ENCODE measurements at places on chromosomes 1 and 21.
A peak's percentile ranks its signal among the peaks of the same experiment; 100 is the strongest.

DNA sequence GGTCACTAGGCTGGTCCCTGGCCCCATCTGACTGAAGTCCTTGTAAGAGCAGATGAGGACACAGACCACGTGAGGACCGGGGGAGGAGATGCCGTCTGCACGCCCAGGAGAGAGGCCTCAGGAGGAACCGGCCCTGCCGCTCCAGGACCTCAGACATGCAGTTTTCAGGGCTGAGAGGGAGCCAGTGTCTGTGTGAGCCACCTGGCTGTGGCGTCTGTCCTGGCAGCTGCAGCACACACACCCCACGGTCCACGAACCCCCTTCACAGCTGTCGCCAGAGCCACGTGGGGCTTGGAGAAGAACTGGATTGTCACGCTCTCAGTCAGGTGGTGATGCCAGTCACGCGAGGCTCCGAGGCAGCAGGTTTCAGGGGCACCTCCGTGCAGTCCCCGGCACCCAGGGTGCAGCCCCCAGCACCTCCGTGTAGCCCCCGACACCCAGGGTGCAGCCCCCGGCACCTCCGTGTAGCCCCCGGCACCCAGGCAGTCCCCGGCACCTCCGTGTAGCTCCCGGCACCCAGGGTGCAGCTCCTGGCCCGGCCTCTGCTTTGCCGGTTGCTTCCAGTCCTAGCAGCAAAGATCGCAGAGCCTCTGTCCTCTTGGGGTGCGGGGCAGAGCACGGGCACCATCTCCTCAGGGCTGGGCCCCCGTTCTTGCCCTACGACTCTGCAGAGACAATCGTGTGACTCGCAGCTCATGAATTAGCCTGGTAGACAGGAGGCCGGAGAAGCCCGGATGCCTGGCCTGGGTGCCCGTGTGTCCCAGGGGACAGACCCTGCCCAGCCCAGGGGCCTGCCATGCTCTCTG, 19.0 kb upstream of the SUMO3 start:
- DNase-seq: no peak

DNA sequence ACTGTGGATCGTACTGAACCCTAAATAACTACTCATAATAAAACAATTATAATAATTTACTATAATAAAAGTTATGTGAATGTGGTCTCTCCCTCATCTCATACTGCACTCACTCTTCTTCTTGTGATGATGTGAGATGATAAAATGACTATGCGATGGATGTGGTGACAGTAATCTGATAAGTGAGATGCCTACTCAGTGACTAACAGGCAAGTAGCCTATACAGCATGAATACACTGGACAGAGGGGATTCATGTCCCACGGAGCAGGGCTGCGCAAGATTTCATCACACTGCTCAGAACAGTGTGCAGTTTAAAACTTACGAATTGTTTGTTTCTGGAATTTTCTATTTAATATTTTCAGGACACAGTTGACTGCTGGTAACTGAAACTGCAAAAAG, 304.0 kb downstream of the DUSP10 start:
- DNase-seq: no peak

DNA sequence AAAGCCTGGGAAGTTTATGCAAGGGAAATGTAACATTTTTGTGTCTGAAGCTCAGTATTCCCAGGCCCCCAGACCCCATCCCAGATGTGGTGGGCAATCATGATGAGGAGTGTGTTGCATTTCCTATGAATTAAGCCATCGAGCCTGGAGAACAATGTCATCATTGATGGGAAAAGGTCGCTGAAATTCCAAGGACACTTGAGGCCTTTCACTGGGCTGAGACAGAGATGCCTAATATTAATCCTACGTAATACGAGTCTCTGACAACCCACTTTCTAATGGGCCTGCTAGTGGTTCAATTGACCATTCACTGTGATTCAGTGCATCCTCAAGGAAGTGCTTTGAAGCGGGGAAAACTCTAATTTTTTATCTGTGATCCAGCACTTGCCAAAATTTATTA, 291.6 kb downstream of the PLPP3 start:
- no peak for DNase-seq

GRCh38 chr1:108560189-108560873, 431 bp downstream of the EEIG2 start:
- no peak for DNase-seq

- no peak for DNase-seq
These were observed 73.8 kb downstream of the TUT4 start for GRCh38 chr1:52479076-52479475.

DNA sequence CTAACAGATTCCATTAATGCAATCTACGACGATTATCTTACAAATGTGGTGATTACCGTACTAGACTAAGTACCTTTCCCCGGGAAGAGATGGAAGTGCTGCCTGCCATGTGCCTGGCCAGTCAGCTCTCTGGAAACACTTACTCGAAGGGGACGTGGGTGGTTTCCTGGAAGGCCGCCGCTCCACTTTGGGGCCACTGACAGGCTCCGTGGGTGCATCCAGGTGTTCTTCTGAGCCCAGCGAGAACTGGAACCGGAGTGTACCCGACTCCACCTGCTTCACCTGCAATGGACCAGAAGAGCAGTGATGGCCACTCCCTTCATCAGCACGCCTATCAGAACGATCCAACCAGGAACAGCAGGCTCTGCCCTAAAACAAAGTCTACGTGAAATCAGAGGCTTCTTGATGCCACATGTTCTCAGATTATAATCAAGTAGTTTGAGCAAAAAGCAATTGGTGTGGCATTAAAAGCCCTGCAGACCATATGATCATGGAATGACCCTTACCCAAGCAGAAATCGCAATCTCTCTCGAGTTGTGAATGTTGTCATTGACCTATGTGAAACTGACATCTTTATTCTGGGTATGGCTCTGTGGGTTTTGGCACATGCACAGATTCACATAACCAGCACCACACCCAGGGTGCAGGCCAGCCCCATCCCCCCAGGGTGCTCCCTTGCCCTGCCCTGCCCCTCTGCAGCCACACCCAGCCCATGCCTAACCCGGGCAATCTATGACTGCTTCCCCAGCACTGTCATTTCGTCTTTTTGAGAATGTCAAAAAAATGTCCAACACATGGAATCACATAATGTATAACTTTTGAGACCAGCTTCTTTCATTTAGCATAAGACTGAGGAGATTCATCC, 64.5 kb downstream of the NPHP4 start:
- DNase-seq: no peak

GRCh38 chr1:116508085-116508983, 62.5 kb downstream of the CD58 start:
- no peak for DNase-seq

DNA sequence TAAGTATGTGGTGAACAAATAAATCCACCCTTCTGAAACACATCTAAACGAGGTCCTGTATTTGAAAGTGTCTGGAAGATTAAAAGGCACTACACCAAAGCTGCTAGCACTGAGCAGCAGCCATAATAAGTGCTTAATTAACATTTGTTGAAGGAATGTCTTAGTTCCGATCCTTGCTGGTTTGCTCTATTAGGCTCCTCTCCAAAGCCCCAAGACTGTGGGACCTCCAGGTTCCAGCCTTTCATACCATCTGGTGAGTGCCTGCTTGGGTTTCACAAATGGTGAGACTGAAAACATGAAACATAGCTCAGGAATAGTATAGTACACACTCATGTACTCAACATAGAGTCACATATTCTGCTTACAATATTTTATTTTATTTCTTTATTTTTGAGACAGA, 640 bp upstream of the CYP2J2 start:
- no peak for DNase-seq

DNA sequence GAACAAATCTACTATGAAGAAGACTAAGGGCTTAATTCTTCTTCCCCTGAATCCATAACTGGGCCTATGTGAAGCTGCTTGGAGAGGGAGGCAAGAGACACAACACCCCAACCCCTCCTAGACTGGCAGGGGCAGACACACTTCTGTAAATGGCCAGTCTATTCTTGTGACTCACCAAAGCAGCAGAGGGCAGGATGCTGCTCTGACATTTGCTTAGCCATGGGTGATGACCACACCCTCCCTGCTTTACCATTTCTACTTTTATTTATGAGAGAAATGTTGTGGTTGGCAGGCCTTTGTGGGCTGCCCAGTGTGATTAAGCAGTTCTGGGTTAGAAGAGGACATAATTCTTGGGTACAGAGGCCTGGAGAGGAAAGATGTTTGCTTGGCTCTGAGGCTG, 189.8 kb upstream of the DPYD start:
- DNase-seq: peak; percentile 11

DNA sequence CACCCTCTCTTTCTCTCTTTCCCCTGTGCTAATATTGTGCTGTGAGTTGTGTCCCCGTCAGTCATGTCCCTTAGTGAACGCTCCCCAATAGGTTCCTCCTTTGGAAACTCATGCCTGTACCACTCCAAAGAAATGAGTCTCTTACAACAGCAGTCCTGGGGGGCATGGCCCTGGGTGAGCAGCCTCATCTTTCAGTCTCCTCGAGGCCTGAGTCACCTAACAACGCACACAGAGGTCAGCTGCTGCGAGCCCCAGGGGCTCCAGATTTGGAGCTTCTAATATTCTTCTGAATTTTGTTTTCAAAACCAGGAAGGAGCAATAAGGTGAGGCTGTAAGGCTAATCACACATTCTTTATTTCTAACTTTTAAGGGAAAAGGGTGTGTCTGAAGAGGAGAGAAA, 30.5 kb upstream of the ZBTB8A start:
- DNase-seq: no peak

DNA sequence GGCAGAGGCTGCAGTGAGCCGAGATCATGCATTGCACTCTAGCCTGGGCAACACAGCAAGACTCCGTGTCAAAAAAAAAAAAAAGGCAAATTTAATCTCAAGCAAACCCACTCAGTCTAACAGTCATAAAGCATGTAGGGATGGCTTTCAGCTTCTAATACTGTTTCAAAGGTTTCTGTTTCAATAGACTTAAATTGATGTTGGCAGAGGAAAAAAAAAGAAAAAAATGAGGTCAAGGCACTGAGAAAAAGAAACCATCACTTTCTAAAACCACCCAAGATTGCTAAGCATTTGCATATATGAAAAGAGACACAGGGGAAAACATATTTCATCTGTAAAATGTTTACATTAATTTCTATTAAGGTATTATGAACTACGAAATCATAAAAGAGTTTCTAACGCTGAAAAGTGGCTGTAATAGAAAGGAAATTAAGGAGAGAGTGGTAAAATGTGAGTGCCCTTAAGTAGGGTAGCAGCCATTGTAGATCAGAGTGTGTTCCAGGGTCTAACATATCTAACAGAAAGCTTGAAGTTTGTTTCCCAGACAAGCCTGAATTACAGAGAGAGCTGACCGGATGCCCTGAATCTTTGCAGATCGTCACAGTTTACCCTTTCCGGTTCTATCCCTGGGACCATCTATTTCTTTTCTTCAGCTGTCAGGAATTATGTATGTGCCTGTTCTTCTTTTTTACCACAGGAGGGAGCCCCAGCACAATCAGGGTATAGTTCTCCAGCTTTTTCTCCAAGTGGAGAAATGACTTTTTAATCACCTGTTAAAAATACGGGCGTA, 70.0 kb downstream of the PLD5 start:
- DNase-seq: no peak

DNA sequence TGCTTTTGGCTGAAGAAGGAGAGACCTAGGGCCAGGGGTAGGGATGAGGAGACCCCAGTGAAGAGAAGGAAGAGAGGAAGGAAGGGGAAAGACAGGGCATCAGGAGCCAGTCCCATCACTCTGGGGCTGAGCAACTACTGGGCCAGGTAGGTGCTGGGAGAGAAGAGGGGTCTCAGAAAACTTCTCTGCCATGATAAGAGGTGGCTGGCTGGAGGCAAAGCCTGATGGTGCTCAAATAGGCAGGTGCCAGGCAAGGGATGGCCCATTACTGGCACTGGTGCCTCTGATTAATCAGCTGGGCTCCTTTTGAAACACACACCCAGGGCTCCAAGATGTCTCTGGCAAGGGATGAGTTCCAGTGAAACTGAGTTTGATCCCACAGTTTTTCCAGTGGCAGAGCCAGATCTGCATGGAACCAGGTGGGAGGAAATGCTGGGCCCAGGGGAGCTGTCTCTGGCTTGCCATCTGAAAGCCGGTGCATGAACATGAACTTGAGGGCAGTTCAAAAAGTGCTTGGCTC, 2.8 kb downstream of the CSF1 start:
- DNase-seq: no peak

DNA sequence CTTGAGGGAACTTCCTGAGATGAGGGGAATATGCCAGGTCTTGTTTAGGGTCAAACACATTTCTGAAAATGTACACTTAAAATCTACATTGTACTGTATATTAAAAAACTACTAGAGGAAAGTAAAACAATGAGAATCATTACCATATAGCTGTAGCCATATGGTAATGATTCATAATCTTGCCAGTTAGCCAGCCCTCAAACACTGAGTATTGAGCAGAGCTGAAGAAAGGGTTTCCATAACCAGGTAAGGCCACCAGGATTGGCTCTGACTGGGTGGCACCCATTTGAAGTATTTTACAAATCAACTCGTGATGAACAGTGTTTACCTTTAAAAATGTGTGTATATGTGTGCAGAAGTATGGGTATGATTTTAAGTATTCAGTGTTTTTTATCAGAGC, 226.7 kb downstream of the SLC45A1 start:
- no peak for DNase-seq

GRCh38 chr21:34602061-34602460, 12.9 kb downstream of the RCAN1 start:
- no peak for DNase-seq

DNA sequence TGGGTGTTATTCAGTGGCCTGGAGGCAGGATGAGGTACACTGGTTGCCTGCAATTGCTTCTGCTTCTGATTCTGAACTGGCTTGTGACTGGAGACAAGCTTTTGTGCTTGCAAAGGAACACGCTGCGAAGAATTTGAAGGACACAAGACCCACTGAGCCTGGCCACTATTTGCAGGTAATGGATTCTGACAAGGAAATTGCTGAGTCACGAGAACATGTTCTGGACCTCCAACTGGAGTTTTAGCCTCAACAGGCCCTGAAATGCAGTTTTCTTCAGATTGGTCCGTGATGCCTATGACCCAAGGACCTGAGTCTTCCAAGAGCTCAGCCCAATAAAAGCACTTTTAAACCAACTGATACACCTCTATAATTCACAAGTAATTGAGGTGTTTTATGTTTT, 4.6 kb downstream of the RAB3GAP2 start:
- no peak for DNase-seq

GRCh38 chr1:2019172-2019543, at the start of gene GABRD:
Gene GABRD (plus strand): TSS chr1:2019345. CDS start chr1:2019424, 79 bp downstream.
- no peak for DNase-seq

GRCh38 chr1:31509124-31510072, 66.9 kb upstream of the TINAGL1 start:
- DNase-seq: no peak

- DNase-seq: no peak
These were observed 39.3 kb downstream of the PDE9A start for GRCh38 chr21:42692688-42693087.

GRCh38 chr1:233597489-233597901, 16.4 kb upstream of the KCNK1 start:
- DNase-seq: peak; percentile 14

- DNase-seq: no peak
These were observed 1.9 kb downstream of the ITPKB start for GRCh38 chr1:226736908-226737818.
